ENCODE measurements at places on chromosomes 3 and 15.

GRCh38 chr3:102400142-102400541, 34.7 kb upstream of the ZPLD1 start:
- peak; percentile 6 for DNase-seq

DNA sequence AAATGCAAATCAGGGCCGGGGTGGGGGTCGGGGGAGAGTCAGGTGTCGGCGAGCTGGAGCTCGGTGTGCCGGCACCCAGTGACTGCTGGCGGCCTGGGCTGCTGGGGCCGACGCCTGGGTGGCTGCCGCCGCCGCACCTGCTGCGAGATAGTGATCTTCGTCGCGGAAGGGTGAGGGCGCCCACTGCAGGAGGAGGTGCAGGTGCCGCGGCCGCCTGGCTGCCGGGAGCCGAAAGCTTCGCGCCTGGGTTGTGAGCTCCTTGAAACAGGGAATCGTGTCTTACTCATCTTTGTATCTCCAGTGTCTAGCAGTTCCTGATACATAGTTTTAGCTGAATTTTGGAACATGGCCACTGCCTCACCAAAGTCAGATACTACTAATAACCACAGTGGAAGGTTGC, 64.0 kb upstream of the CPOX start:
- peak; percentile 30 for DNase-seq

DNA sequence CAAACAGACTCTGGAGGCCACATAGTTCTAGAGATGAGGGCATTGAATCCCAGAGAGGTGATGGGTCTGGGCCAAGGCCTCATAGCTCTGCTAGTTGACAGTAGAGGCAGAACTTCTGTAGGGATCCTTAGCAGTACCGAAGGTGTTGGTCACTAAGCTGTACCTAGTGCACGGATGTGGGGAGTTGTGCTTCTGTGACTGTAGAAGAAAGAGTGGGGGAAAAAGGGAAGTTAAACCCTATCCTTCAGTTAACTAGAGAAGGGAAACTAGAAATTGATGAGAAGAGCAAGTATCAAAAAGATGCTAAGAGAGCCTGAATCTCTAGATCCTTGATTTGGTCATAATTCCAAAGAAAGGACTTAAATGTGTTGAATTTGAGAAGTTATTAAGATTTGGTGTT, 186.7 kb downstream of the NFKBIZ start:
- no peak for DNase-seq

- no peak for DNase-seq
Observed at GRCh38 chr15:28914483-28915023, 28.8 kb downstream of the APBA2 start.

- DNase-seq, result no peak
Observed at GRCh38 chr3:186588632-186589031, 18.1 kb downstream of the DNAJB11 start.

DNA sequence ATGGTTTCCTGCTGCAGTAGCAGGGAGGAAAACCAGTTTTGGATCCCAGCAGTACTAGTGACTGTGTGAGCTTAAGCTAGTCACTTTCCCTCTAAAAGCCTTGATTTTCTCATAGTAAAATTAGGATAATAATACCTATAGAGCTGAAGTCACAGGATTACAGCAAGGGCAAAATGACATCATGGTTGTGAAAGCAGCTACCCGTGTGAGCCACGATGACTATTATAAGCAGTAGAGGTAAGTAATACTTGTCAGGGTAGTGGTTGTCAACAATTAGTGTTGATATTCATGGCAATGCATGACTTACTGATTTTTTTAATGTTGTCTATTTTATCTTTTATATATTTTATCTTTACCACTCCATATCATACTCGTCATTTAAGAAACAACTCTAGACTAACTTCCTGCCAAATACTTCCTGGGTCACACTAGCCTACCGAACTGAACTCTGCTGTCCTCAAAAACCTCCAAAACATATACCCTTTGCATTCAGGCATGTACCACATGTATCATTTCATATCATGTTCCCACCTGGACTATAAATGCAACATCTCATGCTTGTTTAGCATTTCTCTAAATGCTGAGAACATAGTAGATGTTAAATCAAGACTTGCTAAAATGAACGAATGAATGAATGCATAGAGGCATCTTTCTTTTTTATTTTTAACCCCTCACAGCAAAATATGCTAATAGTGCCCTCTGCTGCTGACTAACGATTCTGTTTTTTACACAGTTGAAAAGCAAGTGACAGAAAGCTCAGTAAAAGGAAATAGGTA, 172.6 kb downstream of the P3H2 start:
- peak; percentile 49 for DNase-seq

DNA sequence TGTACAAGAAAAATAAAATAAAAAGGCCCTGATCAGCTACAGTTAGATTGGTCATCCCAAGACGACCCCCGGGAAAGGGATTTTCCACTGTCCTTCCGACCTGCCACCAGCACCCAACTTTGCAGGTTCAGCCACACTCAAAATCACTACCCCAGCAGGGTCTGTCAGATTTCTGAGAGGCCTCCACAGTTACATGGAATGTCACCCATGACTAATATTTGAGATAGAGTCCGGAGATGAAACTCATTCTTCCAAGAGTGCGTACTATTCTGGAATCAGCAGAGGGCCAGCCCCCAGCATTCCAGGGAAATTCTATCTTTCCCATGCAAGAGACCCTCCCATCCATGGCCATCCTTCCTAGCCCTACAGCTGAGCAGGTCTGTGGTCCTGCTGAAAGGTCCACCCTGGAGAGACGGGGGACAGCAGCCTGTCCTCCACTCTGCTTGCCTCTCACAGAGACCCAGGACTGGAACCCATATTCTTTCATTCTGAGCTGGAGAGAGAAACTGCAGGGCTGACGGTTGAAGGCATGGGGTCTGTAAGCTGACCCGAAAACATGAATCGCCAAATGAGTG, 5.8 kb downstream of the LIPC start:
- DNase-seq, result no peak

GRCh38 chr3:33278163-33278562, 921 bp downstream of the FBXL2 start:
- DNase-seq, result peak; percentile 18

GRCh38 chr15:52095597-52096262, 16.8 kb downstream of the BCL2L10 start:
- peak; percentile 91 for DNase-seq

DNA sequence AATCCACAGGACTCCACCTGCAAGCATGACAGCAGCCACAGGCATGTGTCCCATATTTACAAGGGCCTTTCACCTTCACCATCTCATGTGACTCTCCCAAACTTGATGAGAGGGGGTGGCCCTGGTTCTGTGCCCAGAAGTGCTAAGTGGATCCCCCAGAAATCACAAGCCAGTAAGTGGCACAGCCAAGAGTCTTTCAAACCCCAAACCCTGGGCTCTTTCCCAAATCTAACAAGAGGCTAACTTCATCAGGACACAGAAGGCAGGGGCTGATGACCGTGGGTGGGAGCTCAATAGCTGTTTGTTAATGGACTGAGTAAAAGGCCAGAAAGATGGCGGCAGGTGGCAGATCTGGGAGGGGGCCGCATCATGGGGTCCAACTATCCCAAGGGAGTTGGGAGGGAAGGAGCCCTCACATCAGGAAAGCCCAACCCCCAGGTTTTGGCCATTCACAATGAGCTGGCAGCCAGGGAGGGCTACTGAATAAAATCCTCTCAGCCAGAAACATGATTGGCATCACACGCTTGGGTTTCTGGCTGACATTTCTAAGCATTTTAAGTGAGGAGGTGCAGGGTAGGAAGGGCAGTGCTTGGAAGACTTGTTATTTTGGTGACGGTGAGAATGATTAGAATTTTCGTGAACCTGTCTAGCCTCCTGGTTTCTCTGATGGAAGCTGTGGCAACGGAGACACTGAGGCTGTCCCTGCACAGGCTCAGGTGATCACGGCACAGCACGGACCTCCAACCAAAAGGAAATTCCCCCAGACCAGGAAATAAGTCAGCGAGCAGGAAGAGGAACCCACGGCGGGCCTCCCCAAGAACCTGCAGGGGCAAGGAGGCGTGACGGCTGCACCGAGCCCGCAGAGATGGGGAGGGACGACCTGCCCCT, 109.3 kb downstream of the OXNAD1 start:
- DNase-seq, result no peak

GRCh38 chr3:32522682-32523081, 20.0 kb upstream of the CMTM6 start:
- DNase-seq, result no peak

DNA sequence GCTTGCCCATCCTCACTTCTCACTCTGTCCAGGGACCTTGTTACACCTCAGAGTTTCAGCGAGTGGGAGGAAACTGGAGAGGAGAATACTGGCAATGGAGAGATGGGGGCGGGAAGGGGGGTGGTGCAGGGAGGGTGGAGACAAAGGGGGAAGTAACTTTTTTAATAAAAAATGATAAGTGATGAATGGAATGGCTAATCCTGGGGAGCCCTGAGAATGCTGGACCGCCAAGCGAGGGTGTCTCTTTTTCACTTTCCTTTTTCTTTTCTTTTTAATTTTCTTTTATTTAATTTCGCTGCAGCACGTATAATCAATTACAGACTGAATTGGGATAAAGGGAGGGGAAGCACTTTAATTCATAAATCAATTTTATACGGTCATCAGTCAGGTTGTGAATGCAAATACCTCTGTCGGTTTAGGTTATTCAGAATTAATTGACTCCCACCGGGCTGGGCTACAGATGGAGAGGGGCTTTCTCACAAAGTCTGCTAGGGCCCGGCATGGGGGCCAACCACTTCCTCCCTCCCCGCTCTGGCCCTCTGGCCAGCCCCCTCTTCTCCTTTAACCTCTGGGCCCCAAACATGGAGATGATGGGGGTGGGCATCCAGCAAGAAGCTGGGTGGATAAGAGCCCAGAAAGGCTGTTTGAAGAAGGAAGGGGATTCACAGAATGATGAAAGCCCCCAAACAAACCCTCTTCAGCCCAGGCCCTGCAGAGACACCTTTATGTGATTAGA, 106.8 kb upstream of the BOC start:
- DNase-seq, result no peak

- DNase-seq, result no peak
Observed at GRCh38 chr3:188446014-188446413, 292.1 kb downstream of the LPP start.

DNA sequence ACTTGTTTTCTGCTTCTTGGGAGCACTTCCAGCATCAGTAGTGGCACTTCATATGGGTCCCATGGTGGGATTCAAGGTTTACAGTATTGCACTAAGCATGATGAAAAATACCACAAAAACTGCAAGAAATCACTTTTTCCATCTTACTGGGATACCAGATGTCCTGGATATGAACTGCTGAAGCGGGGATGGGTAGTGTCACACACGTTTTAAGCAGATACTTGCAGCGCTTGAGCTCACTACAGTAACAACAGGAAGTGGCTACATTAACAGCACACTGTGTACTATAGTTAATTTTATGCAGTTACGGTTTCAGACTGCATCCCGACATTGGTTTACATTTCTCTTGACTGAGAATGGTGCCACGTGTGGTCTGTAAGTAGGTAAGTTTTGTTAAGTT, 3.5 kb upstream of the ISG20 start:
- DNase-seq, result no peak

GRCh38 chr3:193909387-193909786, 226.6 kb upstream of the HES1 start:
- no peak for DNase-seq

DNA sequence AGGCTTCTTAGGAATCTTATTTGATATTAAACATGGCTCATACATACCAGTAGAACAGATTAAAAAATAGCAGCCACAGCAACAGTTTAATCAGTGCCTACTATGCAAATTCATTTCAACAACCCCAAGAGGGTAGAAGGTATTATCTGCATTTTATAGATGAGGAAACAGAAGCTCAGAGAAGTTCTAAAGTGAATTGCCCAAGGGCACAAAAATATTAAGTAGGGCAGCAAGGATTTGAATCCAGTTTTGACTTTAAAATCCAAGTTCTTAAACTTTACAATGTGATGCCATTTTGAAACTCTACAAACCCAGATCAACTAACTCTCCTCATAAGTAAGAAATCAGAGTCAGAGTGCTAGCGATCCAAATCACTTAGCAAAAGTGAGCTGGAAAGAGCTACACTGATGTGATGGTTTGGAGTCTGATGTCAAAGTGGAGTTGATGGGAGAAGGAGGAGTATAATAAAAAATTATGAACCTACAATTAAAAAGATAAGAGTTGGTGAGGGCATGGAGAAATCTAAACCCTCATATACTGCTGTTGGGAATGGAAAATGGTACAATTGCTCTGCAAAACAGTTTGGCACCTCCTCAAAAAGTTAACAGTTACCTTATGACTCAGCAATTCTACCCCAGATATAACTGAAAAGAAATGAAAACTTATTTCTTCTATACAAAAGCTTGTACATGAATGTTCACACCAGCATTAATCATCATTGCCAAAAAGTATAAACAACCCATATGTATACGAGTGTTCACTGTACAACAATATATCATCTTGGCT, 51.0 kb upstream of the PLXND1 start:
- no peak for DNase-seq

DNA sequence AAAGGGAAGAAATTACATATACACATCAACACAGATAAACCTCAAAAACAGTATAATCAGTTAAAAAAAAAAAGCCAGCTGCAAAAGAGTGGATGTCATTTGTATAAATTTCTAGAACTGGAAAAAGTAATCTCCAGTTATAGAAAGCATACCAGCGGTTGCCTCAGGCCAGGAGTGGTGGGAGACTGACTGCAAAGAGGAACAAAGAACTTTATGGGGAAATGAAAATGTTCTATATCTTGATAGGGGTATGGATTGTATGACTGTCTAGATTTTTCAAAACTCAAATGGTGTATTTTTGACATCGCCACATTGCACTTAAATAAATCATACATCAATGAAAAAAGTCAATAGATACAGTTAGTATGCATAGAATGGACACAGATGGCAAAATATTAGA, 241.6 kb downstream of the SCAPER start:
- no peak for DNase-seq

DNA sequence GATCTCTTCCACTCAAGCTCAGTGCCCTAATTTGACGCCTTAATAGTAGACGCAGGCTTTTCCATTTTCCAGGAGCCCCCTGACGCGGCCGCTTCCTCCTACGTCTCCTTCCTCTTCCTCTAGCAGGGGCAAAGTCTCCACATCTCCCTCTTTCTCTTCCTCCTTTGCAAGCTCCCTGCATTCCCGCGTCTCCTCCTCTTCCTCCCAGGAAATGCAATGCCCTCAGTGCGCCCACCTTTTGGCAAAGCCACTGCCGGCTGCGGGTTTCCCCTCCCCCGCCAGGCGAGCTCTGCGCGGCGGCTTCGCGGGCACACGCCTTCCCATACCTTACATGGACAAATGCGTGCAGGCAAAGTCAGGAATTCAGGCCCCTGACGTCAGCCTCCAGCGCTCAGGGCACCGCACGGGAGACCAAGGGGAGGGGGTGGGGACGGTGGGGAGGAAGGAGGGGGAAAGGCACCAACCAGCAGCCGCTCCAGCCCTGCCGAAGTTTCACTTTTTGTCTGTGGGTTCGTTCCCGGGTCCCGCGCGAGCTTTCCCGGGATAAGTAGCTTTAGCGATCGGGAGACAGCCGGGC, 432 bp upstream of the LPP start:
- peak; percentile 97 for DNase-seq

- peak; percentile 82 for DNase-seq
Observed at GRCh38 chr3:121482660-121483059, 63.1 kb downstream of the POLQ start.

Data from EL (cell line).